ENCODE measurements at places on chromosomes 2 and 18. TPM values are rescaled to one million over a fixed set of nuclear protein-coding genes. Genes with fewer than 3 reads are reported as not detected.

Gene CXCR1
- 0.28 TPM for total RNA-seq

GRCh38 chr18:55544014-55544413, 44.0 kb downstream of the TCF4 start:
- DNase-seq: no peak

Gene PXDN
- 12.8 TPM for total RNA-seq

GRCh38 chr2:10330700-10331026, 28.0 kb downstream of the HPCAL1 start:
- DNase-seq: no peak

GRCh38 chr2:147623328-147623727, 221.5 kb upstream of the ACVR2A start:
- no peak for DNase-seq

DNA sequence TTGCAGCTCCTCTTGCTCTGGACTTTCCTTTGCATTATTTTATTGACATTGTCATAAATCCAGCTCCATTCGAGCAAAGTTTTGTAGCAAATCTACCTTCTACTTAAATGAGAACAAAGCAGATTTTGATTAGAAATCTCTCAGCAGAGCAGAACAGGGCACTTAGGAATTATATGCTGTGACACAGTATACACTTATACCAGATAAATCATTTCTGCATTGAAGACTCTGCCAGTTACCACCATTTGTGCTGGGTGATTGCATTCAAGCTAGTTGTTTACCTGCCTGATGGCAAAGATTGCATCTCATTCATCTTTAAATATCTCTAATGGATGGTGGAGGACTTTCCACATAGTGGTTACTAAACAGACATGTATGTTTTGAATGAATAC, 441.7 kb upstream of the HNMT start:
- DNase-seq: no peak

Gene MAB21L4
- not detected for total RNA-seq

DNA sequence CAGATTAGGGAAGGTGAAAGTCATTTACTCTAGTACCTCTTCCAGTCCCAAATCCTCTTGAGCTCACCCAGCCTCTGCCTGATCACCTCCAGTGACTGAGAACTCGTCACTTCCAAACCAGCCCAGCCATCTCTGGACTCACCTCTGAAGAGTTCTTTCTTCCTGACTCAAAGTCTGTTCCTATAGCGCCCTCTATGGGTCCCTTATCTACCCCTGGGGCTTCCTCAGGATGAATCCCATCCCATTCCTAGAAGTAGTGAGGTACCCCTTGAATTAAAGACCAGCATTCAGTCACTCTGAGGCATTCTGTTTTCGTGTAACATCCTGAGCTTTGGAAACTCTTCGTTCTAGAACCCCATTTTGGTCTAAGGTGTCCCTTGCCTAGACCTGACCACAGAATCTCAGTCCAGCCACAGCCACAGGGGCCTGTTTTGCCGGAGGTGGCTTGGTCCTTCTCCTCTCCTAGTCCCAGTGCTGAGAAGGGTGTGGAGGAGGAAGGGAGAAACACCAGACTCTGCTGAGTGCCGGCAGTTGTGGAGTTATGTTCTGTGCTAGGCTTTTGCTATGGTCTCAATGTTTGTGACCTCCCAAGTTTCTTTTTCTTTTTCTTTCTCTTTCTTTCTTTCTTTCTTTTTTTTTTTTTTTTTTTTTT, 32.7 kb downstream of the SIX3 start:
- no peak for DNase-seq

Gene ALKAL2
- total RNA-seq: not detected

DNA sequence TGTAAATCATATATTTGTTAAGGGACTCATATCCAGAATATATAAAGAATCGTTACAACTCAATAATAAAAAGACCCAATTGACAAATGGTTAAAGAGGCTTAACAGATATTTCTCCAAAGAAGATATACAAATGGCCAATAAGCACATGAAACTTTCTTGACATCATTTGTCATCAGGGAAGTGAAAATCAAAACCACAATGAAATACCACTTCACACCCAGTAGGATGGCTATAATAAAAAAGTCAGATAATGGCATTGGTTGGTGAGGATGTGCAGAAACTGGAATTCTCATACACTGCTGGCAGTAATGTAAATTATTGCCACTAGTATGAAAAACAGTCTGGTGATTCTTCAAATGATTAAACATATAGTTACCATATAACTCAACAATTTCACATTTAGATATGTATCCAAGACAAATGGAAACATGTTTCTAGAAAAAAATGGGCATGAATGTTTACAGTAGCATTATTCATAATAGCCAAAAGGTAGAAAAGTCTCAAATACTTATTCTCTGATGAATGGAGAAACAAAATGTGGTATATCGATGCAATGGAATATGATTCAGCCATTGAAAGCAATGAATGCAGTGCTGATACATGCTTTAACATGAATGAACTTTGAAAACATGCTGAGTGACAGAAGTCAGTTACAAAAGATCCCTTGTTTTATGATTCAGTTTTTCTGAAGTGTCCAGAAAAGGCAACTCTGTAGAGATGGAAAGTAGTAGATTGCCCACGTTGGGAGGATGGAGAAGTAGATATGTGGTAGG, 304.6 kb upstream of the ZEB2 start:
- no peak for DNase-seq

Gene DSC2
- total RNA-seq: 2.4 TPM

- DNase-seq: no peak
Observed at GRCh38 chr2:215149894-215150293, 11.5 kb upstream of the ABCA12 start.

DNA sequence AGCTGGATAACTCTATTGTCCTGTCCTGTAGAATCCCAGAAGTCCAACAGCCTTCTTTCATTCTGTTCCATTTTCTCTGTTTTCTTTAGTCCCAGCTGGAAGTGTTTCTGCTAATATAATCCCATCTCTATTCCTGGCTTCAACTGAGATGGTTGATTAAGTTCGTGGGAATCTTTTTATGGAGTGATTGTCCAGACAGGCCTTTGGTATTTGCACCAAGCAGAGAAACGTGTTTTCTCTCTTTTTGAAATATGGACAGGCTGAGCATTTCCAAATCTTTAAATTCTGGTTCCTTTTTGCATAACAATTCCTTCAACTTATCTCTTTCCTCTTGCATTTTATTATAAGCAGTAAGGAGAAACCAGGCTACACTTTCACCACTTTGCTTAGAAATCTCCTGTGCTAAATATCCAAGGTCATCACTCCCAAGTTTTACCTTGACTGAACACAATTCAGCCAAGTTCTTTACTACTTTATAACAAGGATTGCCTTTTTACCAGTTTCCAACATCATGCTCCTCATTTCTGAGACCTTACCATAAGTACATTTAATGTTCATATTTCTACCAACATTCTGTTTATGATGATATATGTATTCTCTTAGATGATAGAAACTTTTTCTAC, 108.8 kb downstream of the ZFP36L2 start:
- no peak for DNase-seq

Gene LAMA3
- total RNA-seq: 0.49 TPM

Gene IGFBP2
- 16.5 TPM for total RNA-seq

Gene TMEM178A
- total RNA-seq: 1.0 TPM

Gene KCNIP3
- total RNA-seq: 0.93 TPM

Gene YES1
- 29.5 TPM for total RNA-seq

Gene OTOS
- total RNA-seq: not detected

- DNase-seq: peak; percentile 59
Observed at GRCh38 chr2:19361325-19361990, 3.0 kb upstream of the OSR1 start.

All from psoas muscle (tissue), 8 donors.